Stimulated activated CD8-positive, alpha-beta memory T cell treated with anti-CD3 and anti-CD28 coated beads, Interleukin-15, amount 100 ng/mL, for 48 hours (primary cell): ENCODE measurements at places on chromosomes 1 and 21.

- no peak for DNase-seq
Observed at GRCh38 chr21:32073593-32073992, 200.8 kb downstream of the HUNK start.

DNA sequence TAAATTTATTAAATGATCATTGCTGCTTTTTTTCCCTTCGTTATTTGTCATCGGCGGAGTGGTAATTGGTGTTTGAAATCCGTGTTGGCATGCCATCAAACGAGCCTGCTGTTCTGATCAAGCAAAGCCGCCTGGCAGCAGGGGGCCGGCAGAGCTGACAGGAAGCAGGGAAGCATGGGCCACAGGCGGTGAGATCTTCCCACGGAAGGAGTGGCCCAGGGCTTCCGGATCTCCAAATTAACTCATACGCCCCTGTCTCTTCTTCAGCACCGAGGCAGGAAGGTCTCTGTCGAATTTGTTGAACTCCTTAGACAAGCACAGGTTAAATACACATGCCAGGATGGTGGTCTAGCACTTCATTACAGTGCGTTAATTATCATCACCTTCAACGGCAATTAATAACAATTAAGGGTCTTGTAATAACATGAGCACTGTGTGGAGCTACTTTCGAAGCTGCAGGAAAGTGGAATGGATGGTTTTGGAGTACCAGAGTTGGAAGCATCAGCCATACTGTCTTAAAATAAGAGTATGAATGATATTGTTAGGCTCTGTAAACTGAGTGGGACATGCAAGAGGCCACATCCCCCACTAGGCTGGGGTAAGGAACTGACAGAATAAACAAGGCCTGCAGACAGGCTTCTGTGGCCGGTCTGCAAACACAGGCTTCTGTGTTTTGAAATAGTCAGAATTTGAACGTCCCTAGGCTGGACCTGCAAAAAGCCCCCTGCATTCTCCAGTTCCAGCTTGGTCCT lies 199.4 kb upstream of the DAB1 start:
- no peak for DNase-seq

- DNase-seq: no peak
Observed at GRCh38 chr1:32695098-32695904, 7.3 kb downstream of the SYNC start.

- DNase-seq: no peak
Observed at GRCh38 chr1:115748401-115749150, 19.9 kb downstream of the CASQ2 start.
